A549 treated with CpdA at 1 μM for 4 hours (cell line): ENCODE measurements at places on chromosomes 5 and 9. TPM values are rescaled to one million over a fixed set of nuclear protein-coding genes. Genes with fewer than 3 reads are reported as not detected.

The SLC25A2 gene
- total RNA-seq: not detected in 5 replicates

The NRARP gene
- total RNA-seq: 2.7 to 7.1 TPM (median 5.4 TPM) in 5 replicates

The JMY gene
- total RNA-seq: 2.8 to 3.5 TPM (median 3.3 TPM) in 5 replicates

The TPPP gene
- 4.7 to 5.2 TPM (median 4.9 TPM) in 5 replicates for total RNA-seq

The TMCO6 gene
- 9.6 to 15.1 TPM (median 13.0 TPM) in 5 replicates for total RNA-seq

The COL5A1 gene
- total RNA-seq: 33.0 to 64.6 TPM (median 55.0 TPM) in 5 replicates

The IL9 gene
- total RNA-seq: not detected in 5 replicates

The TXNDC15 gene
- 45.6 to 58.2 TPM (median 54.2 TPM) in 5 replicates for total RNA-seq

The SPAAR gene
- total RNA-seq: not detected in 5 replicates

The KIAA1958 gene
- total RNA-seq: 1.8 to 2.7 TPM (median 2.6 TPM) in 5 replicates
